ENCODE measurements at places on chromosomes 12 and 14.

- DNase-seq: no peak
Observed at GRCh38 chr12:58665375-58665774, 254.9 kb downstream of the LRIG3 start.

GRCh38 chr12:85273381-85274314, 6.4 kb upstream of the ALX1 start:
- DNase-seq: no peak

- peak; percentile 82 for DNase-seq
Observed at GRCh38 chr12:104671409-104672095, 214.8 kb downstream of the CHST11 start.

DNA sequence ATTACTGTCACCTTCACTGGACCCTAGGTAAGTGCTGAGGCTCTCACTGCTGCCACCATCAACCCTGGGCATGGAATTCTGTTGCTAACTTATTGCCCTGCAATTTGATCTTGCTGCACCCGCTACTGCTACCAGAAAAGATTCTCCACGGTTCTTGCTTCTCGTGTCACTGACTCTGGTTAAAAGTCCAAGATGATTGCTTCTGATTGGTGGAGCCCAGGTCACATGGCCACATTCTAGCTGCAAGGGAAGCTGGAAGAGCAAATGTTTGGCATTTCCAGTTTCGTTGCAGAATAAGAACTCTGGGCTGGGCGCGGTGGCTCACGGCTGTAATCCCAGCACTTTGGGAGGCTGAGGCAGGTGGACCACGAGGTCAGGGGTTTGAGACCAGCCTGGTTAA, 7.5 kb upstream of the VSX2 start:
- no peak for DNase-seq

DNA sequence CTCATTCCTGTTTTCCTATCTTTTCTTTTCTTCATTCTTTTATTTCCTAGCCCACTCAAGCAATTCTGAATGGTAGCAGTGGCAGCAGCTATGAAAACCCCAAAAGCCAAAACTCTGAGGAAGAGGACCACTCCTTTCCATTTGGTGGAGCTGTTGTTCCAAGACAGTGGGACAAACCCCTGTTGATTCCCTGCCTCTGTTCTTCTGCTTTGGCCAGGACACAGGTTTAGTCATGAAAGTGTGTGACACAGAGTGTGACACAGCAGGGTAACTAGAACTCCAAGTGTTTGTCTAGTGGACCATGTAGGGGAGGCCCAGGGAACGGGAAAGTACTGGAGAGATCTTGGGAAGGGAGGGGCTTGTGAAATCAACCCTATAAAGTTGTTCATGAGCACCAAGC, 71.1 kb downstream of the PTCSC3 start:
- DNase-seq: no peak

DNA sequence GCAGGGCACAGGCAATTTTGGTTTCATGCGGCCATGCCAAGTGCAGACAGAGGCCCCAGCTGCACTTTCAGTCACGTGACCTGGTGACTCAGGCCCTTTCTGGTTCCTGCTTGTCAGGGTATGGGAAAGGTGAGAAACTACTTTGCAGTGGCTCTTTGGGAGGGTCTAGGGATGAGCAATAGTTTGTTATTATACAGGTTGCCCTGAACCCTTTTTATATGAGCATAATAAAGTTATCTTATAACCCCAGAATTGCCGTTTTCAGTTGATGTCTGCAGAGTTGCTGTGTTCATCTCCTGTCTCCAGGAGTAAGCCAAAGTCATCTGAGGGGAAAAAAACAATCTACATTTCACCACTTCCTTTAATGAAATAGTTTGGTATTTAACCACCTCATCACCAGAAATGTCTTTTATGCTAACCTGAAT, 30.9 kb upstream of the EMP1 start:
- DNase-seq: peak; percentile 75

Data from activated T-cell treated with anti-CD3 and anti-CD28 coated beads for 24 hours (primary cell).